NCI-H1048 (cell line): ENCODE measurements at places on chromosomes 1 and 21.
A peak's percentile ranks its signal among the peaks of the same experiment; 100 is the strongest.

- DNase-seq = no peak
Observed at GRCh38 chr1:117671781-117672501, 66.1 kb downstream of the TENT5C start.

- no peak for DNase-seq
Observed at GRCh38 chr1:210455840-210456603, 127.3 kb downstream of the HHAT start.

DNA sequence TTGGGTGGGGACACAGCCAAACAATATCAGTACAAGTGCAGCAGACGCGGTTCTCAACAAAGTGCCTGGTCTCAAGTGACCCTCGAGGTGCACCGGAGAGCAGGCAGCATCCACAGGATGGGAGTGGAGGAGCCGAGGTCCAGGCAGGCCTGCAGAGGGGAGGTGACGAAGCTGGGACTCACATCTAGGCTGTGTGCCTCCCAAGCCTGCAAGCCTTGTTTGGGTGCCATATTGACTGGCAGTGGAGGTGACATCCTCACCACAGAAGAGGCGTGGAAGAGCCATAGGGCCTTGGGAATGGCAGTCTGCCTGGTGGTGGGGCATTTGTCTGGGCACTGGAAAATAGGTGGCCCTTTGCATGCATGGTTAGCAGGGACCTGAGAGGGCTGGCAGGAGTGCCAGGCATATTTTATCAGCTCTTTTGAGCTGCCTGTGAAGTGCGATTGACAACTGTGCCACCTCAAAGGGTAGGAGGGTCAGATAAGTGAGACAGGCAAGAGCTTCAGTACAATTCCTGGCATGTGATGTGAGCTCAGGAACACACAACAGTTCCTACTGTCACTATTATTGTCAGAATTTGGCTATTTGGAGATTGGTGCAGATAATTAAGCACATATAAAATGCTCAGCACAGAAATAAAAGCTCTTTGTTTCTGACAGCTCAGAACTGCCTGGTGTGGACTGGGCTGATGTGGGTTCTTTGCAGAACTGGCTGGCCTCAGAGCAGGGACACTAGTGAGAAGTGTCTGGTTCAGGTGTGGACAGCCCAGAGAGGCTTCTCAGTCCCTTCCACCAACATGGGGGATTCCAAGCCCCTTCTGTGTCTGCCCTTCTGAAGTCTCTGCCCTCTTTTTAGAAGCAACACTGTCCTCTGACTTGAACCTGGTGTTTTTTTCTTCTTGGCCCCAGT lies 347.6 kb upstream of the AJAP1 start:
- DNase-seq = no peak

DNA sequence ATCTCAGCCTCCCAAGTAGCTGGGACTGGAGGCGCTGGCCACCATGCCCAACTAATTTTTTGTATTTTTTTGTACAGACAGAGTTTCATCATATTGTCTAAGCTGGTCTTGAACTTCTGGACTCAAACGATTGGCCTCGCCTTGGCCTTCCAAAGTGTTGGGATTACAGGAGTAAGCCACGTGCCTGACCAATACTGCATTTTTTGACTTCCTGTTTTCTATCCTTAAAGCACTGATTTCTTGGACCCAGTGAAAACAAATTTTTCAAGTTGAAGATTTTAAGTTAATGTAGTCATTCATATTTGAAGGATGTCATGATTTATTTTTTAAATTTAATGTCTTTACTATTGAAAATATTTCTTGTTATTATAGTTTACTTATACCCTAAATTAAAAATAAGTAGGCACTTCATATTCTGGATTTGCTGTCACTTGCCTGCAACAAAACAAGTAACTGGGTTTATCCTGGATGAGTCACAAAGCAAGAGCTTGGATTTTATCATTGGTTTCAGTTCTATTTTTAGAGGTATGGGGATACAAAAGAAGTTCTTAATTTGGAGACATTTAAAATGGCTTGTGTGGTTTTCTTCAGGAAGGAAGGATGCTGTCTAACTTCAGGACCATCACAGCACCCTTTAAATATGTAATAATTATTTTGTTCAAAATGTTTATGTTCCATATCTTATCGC lies 2.2 kb upstream of the VPS45 start:
- DNase-seq = no peak

DNA sequence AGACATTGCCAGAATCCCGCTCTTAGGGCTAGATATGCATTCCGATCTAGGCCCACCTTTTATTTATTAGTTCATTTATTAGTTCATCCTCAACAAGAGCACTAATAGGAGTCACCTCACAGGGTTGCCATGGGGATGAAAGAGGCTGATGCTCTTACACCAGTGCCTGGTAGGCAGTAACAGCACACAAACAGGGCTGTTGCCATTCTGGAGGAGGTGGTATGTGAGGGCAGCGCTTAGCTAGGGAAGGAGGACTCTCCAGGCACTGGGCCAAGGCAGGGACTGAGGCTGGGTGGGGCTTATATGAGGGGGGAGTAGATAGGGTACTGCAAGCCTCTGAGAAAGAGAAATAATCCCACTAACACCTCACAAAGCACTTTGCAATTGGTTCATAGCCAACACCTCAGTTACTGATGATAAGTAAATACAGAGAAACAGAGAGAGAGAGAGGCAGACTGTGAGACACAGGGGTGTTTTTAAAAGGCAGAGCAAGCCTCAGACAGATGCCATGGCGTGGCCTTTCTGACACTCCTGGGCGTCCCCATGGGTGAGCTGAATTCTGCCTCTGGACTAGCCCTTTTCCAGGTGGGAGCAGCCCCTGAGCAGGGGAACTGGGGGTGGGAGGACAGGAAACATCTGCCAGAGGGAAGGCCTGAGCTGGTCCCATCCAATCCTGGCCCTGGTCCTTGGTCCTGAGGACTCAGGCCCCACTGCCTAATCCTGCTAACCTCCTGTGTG lies 5.9 kb downstream of the FCGR2A start:
- DNase-seq = no peak

DNA sequence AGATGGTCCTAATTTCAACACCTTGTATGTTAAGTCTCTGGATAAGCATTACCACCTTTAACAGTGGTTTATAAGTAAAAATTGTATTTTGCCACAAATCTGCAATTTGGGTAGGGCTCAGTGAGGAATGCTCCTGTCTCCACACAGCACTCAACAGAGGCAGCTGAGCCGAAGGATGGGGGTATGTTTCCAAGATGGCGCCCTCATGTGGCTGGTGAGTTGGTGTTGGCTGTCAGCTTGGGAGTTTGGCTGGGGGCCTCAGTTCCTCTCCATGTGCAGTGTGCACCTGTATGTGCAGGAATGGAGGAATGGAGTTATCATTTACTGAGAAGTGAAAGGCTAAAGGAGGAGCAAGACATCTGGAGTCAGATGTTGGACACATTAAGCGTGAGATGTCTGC lies 136.8 kb downstream of the GABPA start:
- no peak for DNase-seq

GRCh38 chr1:14263225-14263624 lies 335.3 kb upstream of the KAZN start:
- no peak for DNase-seq

- DNase-seq = peak; percentile 78
Observed at GRCh38 chr1:43348809-43349593, 9.8 kb upstream of the CDC20 start.

GRCh38 chr21:44871576-44872269 lies 1.8 kb downstream of the PTTG1IP start:
- DNase-seq = no peak

GRCh38 chr1:61221642-61222041 lies 139.3 kb downstream of the NFIA start:
- peak; percentile 26 for DNase-seq

DNA sequence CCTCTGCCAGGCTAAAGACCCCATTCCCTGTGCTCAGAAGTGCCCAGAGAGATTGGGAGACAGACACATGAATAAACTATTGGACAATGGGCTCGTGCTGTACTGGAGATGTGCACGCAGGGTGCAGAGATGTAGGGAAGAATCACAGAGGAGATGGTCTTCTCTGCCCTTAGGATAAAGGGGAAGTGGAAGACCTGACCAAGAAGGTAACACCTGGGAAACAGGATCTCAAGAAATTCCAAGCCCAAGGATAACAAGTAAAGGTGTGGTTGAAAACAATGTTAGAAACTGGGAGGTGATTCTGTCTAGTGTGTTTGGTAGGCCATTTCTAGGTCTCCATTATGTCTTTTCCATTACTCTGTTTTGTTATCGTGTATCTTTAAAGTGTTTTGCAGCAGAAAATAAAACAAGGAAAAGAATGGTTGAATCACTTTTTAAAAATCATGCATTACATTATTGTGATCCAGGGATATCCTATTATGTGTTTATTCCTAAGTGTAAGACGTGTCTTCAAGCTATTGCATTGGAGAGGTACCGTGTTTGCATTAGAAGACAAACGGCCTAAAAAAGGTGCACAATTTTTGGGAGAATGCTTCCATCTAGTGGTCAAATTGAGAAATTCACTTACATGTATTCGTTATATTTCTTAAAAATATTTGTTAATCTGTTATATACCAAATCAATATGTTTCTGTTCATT lies 40.8 kb upstream of the KCTD3 start:
- DNase-seq = peak; percentile 67

GRCh38 chr1:174998569-174999215 lies 1.1 kb upstream of the CACYBP start:
- peak; percentile 45 for DNase-seq

GRCh38 chr1:226066415-226067078 lies 4.0 kb downstream of the H3-3A start:
- DNase-seq = no peak

GRCh38 chr1:1000357-1001056 lies 610 bp upstream of the HES4 start:
- DNase-seq = peak; percentile 73

DNA sequence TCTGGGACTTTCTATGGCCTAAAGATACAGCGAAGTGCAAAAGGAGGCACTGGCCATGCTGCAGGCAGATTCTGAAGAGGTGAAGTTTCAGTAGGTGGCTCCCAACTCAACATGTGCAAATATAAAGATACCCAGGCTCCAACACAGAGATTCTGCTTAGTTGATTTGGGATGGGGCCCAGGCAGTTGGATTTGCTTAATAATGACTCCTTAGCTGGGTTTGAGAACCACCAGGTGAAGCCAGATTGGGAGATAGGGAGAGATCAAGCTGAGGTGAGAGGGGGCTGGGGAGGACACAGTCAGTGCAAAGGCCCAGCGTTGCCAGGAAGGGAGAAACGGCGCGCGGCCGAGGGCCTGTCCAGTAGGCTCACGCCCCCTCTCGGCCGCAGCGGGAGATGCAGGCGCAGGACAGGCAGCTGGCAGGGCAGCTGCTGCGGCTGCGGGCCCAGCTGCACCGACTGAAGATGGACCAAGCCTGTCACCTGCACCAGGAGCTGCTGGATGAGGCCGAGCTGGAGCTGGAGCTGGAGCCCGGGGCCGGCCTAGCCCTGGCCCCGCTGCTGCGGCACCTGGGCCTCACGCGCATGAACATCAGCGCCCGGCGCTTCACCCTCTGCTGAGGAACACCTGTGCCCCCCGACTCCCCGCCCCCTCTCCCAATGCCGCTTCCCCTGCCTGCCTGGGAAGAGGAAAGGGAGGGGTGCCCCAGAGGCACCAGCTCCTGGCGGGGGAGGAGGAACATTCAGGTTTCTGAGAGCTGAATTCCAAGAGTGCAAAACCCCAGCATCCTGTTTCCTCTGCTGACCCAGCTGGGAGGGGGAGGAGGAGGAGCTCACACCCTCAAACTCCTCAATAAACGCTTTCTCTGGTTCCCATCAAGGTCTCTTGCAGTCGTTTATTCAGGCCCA lies 1.2 kb downstream of the FAM167B start:
- peak; percentile 30 for DNase-seq

- DNase-seq = no peak
Observed at GRCh38 chr1:217983051-217983375, 302.1 kb upstream of the RRP15 start.

- no peak for DNase-seq
Observed at GRCh38 chr21:45857761-45858160, 123.8 kb upstream of the COL6A1 start.

GRCh38 chr21:44552681-44553080 lies 1.4 kb upstream of the KRTAP10-2 start:
- no peak for DNase-seq

GRCh38 chr1:241603731-241604245 lies 36.4 kb downstream of the CHML start:
- DNase-seq = no peak

GRCh38 chr1:165941531-165941930 lies 114.1 kb downstream of the UCK2 start:
- no peak for DNase-seq

DNA sequence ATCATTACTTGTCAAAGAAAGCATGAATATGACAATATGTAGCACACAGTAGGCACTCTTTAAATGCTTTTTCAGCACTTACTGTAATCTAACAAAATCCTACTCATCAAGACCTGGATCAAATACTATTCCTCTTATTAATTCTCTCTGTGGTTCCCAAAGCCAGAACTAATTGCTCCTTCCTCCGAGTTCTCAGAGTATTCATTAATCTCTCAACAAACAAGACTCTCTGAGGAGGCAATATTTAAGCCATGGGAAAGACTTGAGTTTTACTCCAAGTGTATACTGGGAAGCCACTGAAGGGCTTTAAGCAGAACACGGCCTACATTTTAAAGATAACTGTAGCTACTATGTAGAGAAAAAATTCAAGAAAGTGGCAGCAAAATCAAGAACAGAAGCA lies 79.7 kb downstream of the ENAH start:
- DNase-seq = no peak

DNA sequence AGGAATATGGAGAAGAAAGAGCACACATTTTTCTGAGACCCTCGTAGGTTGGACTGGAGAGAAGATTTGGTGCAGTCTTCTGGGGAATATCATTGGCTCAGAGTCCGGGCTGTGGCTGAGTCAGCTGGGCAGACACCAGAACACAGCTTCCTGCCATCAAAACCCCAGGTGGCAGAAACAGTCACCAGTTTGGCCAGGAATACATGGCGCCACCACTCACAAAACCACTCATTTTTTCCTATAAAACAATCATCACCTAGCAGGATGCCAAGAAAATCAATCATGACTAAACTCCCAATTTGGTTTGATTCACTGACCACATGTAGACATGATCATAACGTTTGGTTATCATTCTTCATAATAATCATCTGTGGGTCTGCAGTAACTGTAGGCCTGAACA lies 178.1 kb upstream of the PBX1 start:
- DNase-seq = no peak
